ENCODE measurements at places on chromosomes 7 and 10.

DNA sequence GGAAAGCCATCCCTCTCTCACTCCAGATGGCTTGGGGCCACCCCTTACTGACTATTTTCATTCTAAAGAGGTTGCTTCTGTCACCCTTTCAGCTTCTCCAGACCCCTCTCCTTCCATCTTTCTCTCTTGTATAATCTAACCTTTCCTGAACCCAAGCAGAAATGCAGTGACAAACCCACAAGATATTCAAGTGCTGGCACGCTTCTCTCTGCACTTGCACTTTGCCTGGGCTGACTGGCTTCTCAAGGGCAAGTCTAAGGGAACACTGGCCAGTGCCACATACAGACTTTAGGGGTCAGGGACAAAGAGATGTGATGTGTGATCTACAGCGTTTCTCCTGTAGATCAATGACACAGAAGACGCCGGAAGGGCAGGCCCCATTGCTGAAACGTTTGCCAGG is 150.4 kb upstream of the LANCL2 start:
- no peak for DNase-seq

DNA sequence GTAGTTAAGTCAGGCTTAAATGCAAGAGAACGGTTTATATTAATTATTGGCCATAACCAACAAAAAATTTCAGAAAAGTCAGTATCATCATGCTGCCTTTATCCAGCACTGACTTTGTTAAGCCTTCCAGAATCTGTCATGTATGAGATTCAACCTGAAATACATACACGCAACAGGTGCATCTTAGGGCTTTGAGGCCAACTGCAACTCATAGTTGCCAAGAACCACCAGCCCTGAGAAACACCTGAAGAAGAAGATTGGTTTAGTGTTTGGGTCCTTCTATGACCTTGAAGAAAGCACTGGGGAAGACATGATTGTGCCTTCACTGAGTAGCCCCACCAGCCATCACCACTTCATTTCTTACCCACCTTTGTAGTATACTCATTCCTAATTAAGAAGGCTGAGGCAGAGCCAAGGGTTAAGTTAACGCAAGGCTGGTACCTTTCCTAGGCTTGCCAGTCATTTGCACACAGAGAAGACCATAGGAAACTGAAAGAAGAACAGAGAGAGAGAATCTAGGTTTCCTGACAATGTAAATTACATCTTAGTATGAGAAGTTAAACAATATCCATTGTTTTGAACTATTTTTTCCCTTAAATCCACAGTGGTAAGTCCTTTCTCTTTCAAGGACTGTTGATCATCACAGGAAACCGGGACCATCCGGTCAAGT is 200.1 kb upstream of the PRKCQ start:
- DNase-seq = no peak

GRCh38 chr10:113236998-113237397 is 287.0 kb downstream of the TCF7L2 start:
- no peak for DNase-seq

DNA sequence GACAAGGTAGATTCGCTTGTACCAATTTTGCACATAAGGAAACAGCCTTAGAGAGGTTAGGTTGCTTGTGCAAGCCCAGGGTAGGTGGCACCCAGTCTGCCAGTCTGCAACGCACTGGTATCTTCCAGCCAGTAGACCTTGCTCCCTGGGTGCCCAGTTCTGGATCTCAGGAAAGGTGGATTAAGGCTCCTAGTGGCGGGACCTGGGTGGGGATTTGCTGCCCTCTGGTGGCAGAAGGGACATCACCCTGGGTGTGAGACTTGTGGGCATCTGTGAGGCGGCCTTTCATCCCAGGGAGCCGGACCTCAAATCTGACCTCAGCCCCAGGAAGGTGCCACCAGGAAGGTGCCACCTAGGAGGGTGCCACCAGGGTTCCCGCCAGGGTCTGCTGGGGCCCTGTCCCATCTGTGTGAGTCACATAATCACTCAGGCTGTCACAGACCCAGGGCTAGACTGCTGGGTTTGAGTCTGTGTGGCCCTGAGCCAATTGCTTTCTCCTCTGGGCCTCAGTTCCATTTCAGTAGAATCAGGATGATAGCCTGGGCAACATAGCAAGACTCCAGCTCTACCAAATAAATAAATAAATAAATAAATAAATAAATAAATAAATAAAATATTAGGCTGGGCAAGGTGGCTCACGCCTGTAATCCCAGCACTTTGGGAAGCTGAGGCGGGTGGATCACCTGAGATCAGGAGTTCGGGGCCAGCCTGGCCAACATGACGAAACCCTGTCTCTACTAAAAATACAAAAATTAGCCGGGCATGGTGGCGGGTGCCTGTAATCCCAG is 5.3 kb upstream of the PRKRIP1 start:
- peak; percentile 76 for DNase-seq

All from inflammatory macrophage treated with lipopolysaccharide for 4 hours (primary cell).